HEK293T (cell line): ENCODE measurements at places on chromosomes 2 and 18.

DNA sequence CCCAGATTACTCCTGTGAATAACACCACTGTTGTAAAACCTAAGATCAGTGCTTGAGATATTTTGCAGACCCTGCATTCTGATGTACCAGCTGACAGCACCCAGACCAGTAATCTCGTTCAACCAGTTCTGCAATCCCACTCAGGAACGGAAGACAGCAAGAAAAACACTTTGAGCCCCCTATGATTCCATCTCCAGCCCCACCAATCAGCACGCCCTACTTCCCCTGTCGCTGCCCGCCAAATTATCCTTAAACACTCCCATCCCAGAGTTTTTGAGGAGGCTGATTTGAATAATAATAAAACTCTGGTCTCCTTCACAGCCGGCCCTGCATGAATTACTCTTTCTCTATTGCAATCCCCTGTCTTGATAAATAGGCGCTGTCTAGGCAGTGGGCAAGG is 173.9 kb upstream of the CDH2 start:
- DNase-seq = no peak

- DNase-seq = no peak
These were observed 672.2 kb upstream of the ACVR2A start for GRCh38 chr2:147172493-147173188.

GRCh38 chr2:190947711-190948251 is 66.2 kb downstream of the STAT1 start:
- DNase-seq = no peak

DNA sequence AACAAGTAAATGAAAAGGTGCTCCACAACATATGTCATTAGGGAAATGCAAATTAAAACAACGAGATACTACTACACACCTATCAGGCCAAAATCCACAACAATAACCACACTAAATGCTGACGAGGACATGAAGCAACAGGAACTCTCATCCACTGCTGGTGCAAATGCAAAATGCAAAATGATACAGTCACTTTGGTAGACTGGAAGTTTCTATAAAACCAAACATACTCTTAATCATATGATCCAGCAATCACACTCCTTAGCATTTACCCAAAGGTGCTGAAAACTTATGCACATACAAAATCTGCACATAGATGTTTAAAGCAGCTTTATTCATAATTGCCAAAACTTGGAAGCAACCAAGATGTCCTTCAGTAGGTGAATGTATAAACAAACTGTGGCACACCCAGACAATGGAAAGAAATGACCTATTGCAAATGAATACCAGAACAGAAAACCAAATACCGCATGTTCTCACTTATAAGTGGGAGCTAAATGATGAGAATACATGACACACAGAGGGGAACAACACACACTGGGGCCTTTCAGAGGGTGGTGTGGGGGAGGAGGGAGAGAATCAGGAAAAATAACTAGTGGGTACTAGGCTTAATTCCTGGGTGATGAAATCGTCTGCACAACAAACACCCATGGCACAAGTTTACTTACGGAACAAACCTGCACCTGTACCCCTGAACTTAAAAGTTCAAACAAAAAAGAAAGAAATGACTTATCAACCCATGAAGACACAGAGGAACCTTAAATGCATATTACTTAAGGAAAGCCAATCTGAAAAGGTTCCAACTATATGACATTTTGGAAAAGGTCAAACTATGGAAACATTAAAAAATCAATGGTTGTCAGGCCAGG is 80.4 kb downstream of the ASXL2 start:
- DNase-seq = no peak

DNA sequence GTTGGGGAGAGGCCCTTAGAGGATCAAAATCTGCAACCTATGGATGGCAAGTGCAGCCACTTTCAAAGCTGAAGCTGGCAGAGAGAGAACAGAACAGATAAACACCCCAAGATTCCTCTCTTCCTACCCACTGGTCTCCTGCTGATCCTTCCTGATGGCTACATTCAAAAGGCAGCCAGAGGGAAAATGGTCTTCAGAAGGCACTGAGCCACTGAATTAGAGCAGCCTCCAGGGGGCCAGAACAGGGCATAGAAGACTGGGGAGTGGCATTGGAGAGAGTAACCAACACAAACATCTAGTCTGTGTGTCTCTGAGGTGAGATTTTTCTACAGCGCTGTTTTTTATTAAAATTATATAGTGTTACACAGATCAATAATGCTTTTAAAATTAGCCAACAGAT is 432.6 kb downstream of the PARD3B start:
- no peak for DNase-seq

DNA sequence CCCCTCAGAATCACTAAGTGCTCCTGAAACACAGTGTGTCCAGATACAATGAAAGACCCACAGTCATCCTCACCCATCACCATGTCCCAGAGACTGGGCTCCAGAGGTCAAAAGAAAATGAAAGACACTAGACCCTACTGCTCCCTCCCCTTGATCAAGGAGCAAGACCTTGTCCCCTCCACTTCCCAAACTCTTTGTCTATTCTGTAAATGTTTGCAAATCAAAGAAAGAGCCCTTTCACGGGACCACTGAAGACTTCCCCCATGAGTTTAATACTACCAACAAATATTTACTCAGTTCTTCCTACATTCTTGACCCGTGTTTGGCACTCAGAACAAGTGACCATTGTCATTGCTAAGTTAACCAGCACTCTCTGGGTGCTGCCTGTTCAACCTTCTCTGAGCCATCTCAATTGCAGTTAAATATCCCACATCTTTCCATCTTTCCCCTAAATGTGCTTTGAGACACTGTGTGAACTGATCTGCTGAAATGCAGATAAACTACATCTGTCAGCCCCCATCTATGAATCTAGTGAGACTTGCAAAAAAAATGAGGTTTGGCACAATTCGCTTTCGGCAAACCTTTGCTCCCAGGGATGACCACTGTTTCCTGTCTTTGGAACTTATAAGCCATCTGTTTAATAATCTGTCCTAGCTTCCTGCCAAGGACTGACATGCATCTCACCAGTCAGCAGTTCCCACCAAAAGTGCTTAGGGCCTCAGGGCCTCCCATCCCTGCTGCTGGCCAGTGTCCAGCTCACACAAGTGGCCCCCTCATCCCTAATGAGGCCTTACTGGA is 170.3 kb downstream of the GFPT1 start:
- no peak for DNase-seq

DNA sequence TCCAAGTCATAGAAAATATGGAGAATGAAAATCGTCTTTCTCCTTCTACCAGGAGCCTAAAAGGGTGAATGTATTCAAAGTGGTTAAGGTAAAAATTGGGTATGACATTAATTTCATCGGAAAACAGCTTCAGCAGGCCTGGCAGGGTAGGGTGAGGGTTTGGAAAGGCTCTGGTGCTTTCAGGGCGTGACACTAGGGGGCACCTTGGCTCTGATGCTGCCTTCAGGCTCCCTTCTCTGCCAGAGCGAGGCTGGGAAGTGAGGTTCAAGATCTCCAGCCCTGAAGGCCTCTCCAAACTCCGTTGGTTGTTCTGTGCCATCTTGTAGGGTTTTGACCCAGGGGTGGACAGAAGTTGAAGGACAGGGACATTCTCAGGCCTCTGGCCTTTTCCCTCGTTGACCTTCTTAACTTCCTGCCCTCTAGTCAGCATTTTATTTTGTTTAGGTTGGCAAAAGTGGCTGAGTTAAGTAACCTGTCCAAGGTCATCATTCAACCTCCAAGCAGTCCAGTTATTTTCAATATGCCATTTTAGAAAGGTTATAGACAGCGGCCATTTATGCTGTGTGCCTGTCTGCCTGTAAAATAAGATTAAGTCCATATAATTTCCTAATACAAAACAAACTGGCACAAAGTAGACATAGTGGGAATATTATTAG is 40.3 kb downstream of the EML6 start:
- peak; percentile 37 for DNase-seq

- DNase-seq = no peak
These were observed 149.7 kb upstream of the CAPN13 start for GRCh38 chr2:30956995-30957394.

DNA sequence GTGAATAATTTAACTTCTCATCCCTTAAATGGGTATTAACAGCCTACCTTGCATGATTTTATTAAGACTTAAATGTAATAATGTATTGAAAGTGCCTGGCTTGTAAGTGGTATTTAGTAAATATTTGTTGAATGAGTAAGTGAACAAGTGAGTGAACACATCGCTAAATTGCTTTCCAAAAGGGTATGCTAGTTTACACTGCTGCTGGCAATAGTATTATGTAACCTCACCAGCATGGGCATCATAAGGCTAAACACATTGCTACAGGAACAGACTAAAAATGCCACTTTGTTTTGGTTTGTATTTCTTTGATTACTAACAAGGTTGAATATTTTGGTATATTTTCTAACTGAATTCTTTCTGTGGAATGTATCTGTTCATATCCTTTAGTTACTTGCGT is 9.8 kb downstream of the WDR43 start:
- DNase-seq = no peak

- no peak for DNase-seq
These were observed 322.9 kb upstream of the HS6ST1 start for GRCh38 chr2:128641421-128642080.

- no peak for DNase-seq
These were observed 242.7 kb downstream of the ASXL3 start for GRCh38 chr18:33820517-33821371.

DNA sequence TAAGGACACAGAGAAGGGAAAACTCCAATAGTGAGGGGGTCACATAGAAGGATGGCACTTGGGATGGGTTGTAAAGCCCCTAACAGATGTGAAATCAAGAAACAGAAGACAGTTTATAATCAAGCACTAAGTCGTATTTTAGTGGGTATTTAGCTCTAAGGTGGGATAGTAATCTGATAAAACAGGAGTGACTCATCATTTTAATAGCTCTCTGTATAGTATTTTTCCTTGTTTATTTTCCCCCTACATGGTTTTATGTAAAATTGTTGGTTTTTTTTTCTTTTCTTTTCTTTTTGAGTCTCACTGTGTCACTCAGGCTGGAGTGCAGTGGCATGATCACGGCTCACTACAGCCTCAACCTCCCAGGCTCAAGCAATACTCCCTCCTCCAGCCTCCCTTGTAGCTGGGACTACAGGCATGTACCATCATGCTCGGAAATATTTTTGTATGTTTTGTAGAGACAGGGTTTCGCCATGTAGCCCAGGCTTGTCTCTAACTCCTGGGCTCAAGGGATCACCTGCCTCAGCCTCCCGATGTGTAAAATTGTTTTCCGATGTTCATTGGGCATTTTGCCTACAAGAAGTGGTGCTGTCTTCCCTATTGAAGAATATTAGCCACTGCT is 142.6 kb upstream of the SERPINE2 start:
- DNase-seq = no peak

DNA sequence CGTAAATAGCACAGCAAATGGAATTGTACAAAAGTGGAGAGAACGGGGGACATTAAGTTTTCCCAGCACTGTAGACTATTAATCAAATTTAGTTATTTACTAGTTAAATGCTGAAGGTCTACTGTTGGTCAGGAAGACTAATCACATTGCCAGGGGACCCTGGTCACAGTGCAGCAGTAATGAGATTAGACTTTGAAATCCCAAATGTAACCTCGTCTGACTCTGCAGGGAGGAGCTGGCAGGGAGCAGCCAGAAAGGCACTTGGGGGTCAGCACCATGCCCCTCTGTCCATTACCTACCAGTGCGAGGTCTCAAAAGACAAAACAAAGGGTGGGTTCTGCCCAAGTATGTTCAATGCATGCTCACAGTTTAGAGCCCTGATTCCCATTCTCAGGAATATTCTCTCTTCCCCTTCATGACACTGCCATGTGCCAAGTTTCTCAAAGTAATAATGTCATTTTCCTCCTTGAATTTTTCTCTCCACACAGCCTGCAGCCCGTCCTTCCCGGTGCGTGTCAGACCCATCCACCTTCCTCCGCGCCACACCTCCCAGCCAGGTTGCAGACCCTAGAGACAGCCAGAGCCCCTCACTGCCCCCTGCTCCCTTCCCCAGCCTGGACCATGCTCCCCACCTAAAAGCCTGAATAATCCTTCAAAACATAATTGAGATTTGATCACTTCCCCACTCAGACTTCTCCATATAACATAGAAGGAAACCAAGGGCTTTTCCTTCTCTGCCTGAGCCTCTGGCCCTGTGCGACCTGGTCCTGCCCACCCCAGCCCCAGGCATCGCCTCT is 52.5 kb downstream of the TMEM18 start:
- no peak for DNase-seq

GRCh38 chr18:77147418-77147852 is 14.9 kb upstream of the MBP start:
- DNase-seq = no peak

GRCh38 chr18:65938592-65939372 is 188.0 kb downstream of the CDH7 start:
- DNase-seq = peak; percentile 12

DNA sequence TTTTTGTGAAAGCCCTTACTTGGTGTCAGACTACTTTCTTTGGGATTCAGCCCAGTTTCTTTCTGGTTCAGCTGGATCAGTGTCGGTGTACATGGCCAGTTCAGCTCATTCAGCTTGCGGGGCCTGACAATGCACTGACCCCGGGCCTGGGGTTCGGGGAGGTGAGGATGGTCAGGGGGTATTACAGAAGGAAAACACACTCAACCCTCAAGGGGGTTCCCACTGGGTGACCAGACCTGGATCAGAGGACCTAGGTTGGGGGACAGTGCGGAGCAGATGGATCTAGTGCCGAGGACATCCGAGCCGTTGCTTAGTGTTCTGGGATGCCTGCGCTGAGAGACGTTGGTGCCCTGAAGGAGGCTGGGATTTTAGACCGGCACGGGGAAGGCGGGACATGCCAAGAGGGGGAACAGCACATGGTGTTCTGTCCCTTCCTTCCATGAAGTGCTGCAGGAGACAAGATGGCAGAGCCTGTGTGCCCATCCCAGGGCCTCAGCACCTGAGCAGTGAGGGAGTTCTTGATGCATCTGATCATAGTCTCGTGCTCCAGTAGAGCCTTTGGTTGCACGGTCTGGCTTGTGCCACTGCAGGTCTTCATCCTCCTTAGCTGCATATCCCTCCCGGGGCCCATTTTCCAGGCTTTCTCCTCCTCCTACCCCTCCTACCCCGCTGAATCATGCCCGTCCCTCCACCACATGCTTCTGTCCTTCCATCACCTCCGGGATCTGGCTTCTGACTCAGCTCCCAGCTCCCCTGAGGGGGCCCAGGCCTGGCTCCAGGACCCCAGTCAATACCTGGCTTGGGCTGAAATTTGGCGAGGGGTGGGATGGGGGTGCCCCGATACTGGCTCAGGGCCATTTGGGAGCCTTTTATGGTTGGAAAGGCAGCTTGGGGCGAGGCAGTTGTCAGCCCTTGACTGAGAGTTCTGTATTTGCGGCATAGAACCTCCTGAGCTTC is 18.0 kb downstream of the SPEG start:
- no peak for DNase-seq
